Naive thymus-derived CD8-positive, alpha-beta T cell (primary cell): ENCODE measurements at places on chromosomes 11 and 22.

- H3K27ac ChIP-seq = no peak overlapping the region
- DNase-seq = no peak
- H3K4me3 ChIP-seq = no peak overlapping the region
- peaks cover 16% of the 10 kb centered on the region for H3K27me3 ChIP-seq
- H3K36me3 ChIP-seq = no peaks in the 10 kb centered on the region
- H3K4me1 ChIP-seq = no peaks in the 10 kb centered on the region
These were observed 84.6 kb downstream of the BUD13 start for GRCh38 chr11:116688202-116688540.

GRCh38 chr11:43947003-43947500, 4.6 kb downstream of the C11orf96 start:
- no peaks in the 10 kb centered on the region for H3K36me3 ChIP-seq
- H3K27ac ChIP-seq = no peak overlapping the region
- no peak overlapping the region for H3K4me3 ChIP-seq
- H3K4me1 ChIP-seq = peaks cover 13% of the 10 kb centered on the region
- peaks cover 74% of the 10 kb centered on the region for H3K27me3 ChIP-seq
- DNase-seq = no peak

DNA sequence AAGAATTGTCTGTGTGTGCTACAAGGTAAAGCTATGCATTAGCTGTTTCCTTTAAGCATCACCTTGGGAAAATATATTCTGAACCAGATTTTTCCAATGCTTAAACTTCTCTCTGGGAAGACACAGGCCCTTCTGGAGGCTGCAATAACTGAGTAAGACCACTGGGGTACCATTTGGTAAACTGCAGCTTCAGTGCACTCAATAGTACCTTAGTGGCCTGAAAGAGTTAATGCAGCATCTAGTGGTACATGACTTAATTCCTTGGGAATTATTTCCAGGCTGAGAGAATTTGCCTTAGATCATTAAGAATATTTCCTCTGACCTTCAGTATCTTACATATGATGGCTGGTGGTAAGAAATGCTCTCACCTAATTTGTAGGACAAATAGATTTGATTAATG, 727.4 kb downstream of the DLG2 start:
- no peak overlapping the region for H3K4me3 ChIP-seq
- DNase-seq = no peak
- H3K27ac ChIP-seq = no peak overlapping the region

- H3K27me3 ChIP-seq = no peaks in the 10 kb centered on the region
- no peak for DNase-seq
- H3K27ac ChIP-seq = no peak overlapping the region
- no peaks in the 10 kb centered on the region for H3K4me1 ChIP-seq
These were observed 94.8 kb upstream of the AMOTL1 start for GRCh38 chr11:94673386-94673785.

DNA sequence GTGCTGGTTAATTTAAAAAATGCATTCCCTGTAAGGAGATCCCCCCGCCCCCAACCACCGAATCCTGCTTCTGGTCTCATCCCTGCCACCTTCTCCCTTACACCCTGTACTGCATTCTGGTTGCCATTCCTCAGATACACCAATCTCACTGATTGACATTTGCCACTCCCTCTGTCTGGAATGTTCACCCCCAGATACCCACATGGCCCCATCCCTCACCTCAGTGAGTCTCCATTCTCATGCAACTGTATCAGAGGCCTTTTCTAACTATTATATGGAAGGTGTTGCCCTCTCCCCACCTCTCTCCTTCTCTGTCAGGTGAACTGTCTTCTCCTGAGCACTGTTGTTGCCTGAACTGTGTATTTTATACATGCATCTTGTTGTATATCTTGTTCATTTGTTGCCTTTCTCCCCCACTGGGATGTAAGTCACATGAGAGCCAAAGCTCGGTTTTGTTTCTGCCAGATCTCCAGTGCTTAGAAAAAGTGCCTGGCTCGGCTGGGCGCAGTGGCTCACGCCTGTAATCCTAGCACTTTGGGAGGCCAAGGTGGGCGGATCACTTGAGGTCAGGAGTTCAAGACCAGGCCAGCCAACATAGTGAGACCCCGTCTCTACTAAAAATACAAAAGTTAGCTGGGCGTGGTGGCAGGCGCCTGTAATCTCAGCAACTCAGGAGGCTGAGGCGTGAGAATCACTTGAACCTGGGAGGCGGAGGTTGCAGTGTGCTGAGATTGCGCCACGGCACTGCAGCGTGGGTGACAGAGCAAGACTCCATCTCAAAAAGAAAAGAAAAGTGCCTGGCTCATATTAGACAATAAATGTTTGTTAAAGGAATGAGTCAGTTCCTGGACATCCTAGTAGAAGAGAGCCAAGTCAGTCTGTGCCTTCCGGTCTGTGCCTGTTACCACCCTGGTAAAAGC, 61.0 kb downstream of the TNRC6B start:
- no peaks in the 10 kb centered on the region for H3K27me3 ChIP-seq
- H3K36me3 ChIP-seq = peaks cover 31% of the 10 kb centered on the region
- H3K4me3 ChIP-seq = peak overlapping the region; percentile 21
- peaks cover 44% of the 10 kb centered on the region for H3K4me1 ChIP-seq

- peaks cover 20% of the 10 kb centered on the region for H3K27me3 ChIP-seq
- H3K4me3 ChIP-seq = no peak overlapping the region
- no peak overlapping the region for H3K27ac ChIP-seq
- H3K36me3 ChIP-seq = no peaks in the 10 kb centered on the region
These were observed 79.0 kb downstream of the ZNF280B start for GRCh38 chr22:22429369-22430108.

- no peaks in the 10 kb centered on the region for H3K36me3 ChIP-seq
- no peak for DNase-seq
- peaks cover under 1% of the 10 kb centered on the region for H3K4me1 ChIP-seq
- peaks cover 63% of the 10 kb centered on the region for H3K27me3 ChIP-seq
- H3K27ac ChIP-seq = no peak overlapping the region
- H3K4me3 ChIP-seq = no peak overlapping the region
These were observed 32.6 kb downstream of the TEAD1 start for GRCh38 chr11:12706545-12707499.

- no peaks in the 10 kb centered on the region for H3K27me3 ChIP-seq
- H3K4me1 ChIP-seq = no peaks in the 10 kb centered on the region
- no peak overlapping the region for H3K27ac ChIP-seq
- no peak overlapping the region for H3K4me3 ChIP-seq
- DNase-seq = no peak
These were observed 318.4 kb downstream of the AASDHPPT start for GRCh38 chr11:106395716-106396349.

GRCh38 chr11:96101146-96101545, 177.2 kb upstream of the MTMR2 start:
- peaks cover 3% of the 10 kb centered on the region for H3K36me3 ChIP-seq
- H3K27ac ChIP-seq = peak overlapping the region; percentile 1
- H3K4me1 ChIP-seq = peaks cover 78% of the 10 kb centered on the region
- no peak overlapping the region for H3K4me3 ChIP-seq
- no peaks in the 10 kb centered on the region for H3K27me3 ChIP-seq

- DNase-seq = no peak
- no peaks in the 10 kb centered on the region for H3K36me3 ChIP-seq
- no peaks in the 10 kb centered on the region for H3K27me3 ChIP-seq
- no peaks in the 10 kb centered on the region for H3K4me1 ChIP-seq
- no peak overlapping the region for H3K4me3 ChIP-seq
These were observed 73.8 kb upstream of the CDON start for GRCh38 chr11:126136507-126136906.

DNA sequence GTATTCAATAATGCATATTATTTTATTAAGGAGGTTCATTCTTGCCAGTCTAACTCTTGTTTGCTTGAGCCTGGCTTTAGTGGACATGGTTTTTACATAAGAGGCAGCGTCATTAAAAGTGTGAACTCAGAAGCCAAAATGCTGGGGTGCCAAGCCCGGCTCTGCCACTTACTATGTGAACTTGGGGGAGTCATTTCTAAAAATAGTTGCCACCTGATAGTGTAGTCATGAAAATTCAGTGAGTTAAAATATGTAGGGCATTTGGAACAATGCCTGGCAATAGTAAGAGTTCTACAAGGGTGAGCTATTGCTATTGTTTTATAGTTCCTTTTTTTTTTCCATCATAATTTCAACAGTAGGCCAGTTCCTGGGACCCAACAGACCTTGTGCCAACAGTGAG, 49.9 kb downstream of the TENM4 start:
- H3K36me3 ChIP-seq = no peaks in the 10 kb centered on the region
- no peak overlapping the region for H3K27ac ChIP-seq
- DNase-seq = no peak

DNA sequence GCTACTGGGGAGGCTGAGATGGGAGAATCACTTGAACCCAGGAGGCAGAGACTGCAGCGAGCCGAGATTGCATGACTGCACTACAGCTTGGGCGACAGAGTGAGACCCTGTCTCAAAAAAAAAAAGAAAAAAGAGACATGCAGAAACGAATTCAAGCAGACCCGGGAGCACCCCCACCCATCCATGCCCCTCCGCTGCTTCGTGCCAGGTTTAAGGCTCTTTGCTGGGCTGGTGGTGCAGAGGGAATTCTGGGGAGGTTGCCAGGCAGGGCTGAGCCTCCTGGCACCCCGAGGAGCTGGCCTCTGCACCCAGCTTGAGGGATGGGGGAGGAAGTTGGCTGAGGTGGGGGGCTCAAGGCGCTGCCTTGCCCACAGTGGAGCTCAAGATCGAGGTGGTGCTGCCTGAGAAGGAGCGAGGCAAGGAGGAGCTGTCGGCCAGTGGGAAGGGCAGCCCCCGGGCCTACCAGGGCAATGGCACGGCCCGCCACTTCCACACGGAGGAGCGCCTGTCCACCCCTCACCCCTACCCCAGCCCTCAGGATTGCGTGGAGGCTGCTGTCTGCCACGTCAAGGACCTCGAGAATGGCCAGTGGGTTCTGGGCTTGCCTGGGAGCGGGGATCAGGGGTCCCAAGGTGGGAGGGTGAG, 6.0 kb downstream of the AIFM3 start:
- peaks cover 4% of the 10 kb centered on the region for H3K27me3 ChIP-seq
- H3K36me3 ChIP-seq = no peaks in the 10 kb centered on the region
- no peaks in the 10 kb centered on the region for H3K4me1 ChIP-seq
- no peak overlapping the region for H3K4me3 ChIP-seq
- no peak overlapping the region for H3K27ac ChIP-seq
